Adipose tissue (tissue), 3 donors: ENCODE measurements at places on chromosomes 1 and 21. TPM values are rescaled to one million over a fixed set of nuclear protein-coding genes. Genes with fewer than 3 reads are reported as not detected.

Gene AVPR1B
- polyA plus RNA-seq = not detected

Gene GUCA2B
- polyA plus RNA-seq = 1.1 TPM

Gene TMEM269
- not detected for polyA plus RNA-seq

Gene AIRE
- polyA plus RNA-seq = 0.03 TPM

Gene SRGAP2
- 25.4 TPM for polyA plus RNA-seq
